Activated T-cell treated with anti-CD3 and anti-CD28 coated beads, Interleukin-2, amount 50 U/mL, for 1 hour (primary cell): ENCODE measurements at places on chromosomes 12 and 14.

GRCh38 chr12:65155784-65156183 lies 13.6 kb upstream of the LEMD3 start:
- no peak for DNase-seq

GRCh38 chr14:69268223-69268622 lies 8.3 kb downstream of the GALNT16 start:
- DNase-seq: no peak

DNA sequence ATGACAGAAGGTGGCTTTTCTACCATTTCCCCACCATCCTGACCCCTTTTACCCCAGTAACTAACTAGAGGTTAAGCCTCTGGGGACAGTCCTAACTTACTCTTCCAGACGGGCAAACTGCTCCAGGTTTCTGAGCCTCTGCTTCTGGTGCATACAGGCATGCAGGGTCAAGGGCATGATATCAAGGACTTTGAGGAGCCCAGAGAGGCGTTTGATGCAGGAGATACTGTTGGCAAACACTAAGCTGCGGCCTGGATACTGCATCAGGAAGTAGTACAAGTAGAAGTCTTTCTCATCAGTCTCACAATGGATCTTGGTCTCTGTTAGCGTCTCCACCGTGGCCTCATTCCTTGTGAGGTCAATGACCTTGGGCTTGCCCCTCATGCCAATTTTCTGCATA lies 21.0 kb downstream of the DDX24 start:
- no peak for DNase-seq

DNA sequence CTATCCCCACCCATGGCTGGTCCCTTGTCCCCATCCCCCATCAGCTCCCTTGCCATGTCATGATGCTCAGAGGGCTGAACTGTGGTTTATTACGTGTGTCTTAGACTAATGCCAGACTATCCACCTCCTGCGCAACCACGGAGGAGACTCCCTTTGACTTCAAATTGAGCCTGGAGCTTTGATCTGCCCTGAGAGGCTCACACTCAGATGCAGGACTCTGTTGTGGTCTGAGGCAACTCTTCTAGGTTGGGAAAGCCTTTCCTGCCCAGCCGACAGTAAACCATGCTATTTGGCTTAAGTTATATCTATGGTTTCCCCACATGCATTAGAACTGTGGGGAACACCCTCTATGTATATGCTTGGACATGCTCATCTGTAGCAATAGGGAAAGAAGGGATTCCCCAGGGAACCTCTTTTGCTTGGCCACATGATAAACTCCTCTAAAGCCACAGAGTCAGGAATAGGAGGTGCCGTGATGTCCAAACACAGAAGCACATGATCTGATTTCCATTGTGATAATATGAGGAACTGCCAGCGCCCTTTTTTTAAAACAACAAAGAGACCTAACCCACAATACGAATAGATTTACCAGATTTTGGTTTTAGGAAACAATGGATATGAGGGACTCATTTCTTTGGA lies 11.1 kb upstream of the LGALS3 start:
- DNase-seq: no peak

DNA sequence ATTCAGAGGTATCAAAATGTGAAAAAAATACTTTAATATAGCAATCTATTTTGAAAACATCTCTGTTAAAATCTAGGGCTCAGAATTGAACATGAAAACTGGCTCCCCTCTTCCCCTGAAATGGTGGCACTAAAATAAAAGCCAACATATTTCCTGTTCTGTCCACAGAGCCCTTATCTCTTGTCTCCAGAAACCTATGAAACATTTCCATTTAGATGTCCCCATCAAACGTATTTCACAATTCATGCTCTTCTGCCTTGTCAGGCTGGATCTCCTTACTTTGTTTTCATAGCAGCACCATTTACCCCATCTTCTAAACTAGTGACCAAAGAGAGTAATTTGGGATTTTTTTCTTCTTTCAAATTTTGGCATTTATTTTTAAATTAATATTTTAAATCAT lies 42.4 kb downstream of the PDE3A start:
- no peak for DNase-seq

GRCh38 chr12:97995559-97995958 lies 519.8 kb upstream of the TMPO start:
- no peak for DNase-seq
